ENCODE measurements at places on chromosomes 2 and 18.

DNA sequence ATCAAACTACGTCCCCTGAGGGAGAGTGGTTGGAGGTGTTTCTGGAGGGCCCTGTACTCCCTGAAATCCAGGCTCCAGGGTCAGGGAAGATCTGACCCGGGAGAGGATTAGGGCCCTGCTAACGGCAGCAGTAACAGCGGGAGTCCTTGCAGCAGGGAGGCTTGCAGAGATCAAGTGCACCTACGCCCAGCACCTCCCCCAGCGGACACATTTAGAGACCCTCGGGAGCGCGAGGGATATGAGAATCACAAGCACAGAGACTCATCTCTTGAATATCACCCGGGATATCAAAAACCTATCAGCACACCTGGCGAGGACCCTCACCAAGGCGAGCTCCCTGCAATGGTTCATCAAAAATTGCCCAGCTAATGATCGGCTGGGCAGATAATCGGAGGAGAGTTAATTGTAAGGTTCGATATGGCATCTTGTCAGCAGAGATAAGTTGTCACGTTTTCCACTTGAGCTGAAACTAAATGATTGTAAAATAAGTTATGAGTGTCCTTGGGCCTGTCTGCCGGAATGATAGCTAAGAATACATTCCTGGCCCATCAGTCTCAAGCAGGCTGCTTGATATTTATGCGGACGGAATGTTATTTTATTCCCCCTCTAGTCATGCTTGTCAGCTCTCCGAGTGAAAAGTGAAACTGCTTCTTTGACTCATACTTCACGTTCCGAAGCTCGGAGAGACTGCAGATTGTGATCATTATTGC lies 209.8 kb downstream of the GBX2 start:
- H3K27me3 ChIP-seq: no peaks in the 10 kb centered on the region
- H3K4me3 ChIP-seq: no peak overlapping the region
- H3K36me3 ChIP-seq: no peaks in the 10 kb centered on the region
- no peak for DNase-seq

DNA sequence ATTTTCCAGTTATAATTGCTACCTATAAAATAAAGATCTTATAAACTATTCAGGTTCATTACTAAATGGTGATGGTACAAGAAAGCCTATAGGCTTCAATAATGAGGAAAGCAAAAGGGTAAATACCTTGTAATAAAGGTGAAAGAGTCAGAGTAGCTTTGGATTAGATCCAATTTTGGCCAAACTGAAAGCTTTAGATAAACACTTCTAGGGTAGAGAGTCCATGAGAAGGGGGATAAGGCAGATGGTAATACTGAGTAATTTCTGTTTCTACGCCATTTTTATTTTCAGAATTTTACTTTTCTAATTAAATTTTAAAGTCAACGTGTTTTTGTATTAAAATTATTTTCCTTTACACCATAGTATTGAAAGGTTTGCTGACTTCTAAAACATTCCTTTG lies 9.4 kb downstream of the CASP8 start:
- DNase-seq: no peak
- no peaks in the 10 kb centered on the region for H3K27me3 ChIP-seq
- peaks cover 43% of the 10 kb centered on the region for H3K36me3 ChIP-seq
- peak overlapping the region; percentile 31 for H3K27ac ChIP-seq

DNA sequence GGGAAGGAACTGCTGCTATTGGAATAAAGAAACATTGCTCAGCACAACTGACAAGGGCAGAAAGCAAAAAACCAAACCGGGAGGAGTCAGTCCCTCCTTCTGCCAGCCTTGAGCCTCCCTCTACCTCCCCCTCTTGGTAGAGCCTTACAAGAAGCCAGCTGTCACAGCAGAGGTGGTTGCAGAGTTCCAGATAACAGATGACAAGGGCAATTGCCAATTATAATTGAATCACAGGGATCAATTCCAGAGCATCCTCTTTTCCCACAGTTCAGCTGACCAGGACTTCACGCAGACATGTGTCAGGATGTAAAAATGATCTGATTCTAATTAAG lies 548.2 kb upstream of the LRRTM1 start:
- no peaks in the 10 kb centered on the region for H3K4me1 ChIP-seq
- no peaks in the 10 kb centered on the region for H3K27me3 ChIP-seq
- no peak overlapping the region for H3K27ac ChIP-seq

GRCh38 chr18:3704556-3705344 lies 254.8 kb downstream of the TGIF1 start:
- H3K27ac ChIP-seq: no peak overlapping the region
- no peak for DNase-seq
- H3K36me3 ChIP-seq: no peaks in the 10 kb centered on the region

DNA sequence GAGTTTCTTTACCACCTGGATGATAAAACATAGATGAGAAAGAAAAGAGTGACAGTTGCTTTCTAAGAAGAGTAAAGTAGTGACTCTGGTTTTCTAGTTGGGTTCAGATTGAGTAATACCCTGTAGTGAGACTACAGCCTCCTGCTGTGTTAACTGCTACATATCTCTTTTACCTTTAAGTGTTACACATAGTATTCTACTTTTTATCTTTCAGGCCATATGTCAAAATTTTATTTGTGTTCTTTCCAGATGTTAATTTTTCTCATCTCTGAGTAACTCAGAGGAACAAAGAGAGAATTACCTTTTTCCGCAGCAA lies 348.2 kb downstream of the CTNNA2 start:
- no peaks in the 10 kb centered on the region for H3K4me1 ChIP-seq
- DNase-seq: no peak
- H3K4me3 ChIP-seq: no peak overlapping the region
- H3K27ac ChIP-seq: no peak overlapping the region

All from stimulated activated naive B cell treated with anti-CD40 and anti-IgM and Interleukin-4, amounts not matched to agents 10 μg/mL and 1 μg/mL and 100 μg/mL, for 72 hours (primary cell).